ENCODE measurements at places on chromosomes 5 and 9. TPM values are rescaled to one million over a fixed set of nuclear protein-coding genes. Genes with fewer than 3 reads are reported as not detected.

The PCDHB16 gene
- total RNA-seq = 0.33 TPM

The SET gene
- total RNA-seq = 282 TPM

- no peak for DNase-seq
Observed at GRCh38 chr5:74357827-74358226, 282.7 kb downstream of the ENC1 start.

DNA sequence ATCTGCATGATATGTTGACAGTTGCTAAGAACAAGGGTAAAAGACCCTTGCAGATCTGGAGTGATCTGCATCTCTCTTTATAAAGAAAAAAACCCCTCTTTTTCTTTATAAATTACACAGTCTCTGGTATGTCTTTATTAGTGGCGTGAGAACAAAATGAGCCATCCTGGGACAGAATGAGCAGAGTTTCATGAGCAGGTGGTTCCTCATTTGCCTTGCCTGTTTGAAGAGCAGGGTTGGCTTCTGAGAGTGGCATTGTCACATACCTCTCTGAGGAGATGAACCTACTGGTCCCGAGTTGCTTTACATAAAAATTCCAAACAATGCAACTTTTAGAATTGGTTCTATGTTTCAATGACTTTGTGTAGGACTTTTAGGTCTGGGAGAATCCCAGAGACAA, 94.3 kb downstream of the INSYN2B start:
- DNase-seq = no peak

- DNase-seq = no peak
Observed at GRCh38 chr5:138444774-138445546, 6.1 kb downstream of the REEP2 start.
